Caco-2 (cell line): ENCODE measurements at places on chromosomes 11 and 22. TPM values are rescaled to one million over a fixed set of nuclear protein-coding genes. Genes with fewer than 3 reads are reported as not detected.

EPS8L2 gene
- 203 and 224 TPM in 2 replicates for total RNA-seq

MOGAT2 gene
- 0.39 and 0.56 TPM in 2 replicates for total RNA-seq

DNA sequence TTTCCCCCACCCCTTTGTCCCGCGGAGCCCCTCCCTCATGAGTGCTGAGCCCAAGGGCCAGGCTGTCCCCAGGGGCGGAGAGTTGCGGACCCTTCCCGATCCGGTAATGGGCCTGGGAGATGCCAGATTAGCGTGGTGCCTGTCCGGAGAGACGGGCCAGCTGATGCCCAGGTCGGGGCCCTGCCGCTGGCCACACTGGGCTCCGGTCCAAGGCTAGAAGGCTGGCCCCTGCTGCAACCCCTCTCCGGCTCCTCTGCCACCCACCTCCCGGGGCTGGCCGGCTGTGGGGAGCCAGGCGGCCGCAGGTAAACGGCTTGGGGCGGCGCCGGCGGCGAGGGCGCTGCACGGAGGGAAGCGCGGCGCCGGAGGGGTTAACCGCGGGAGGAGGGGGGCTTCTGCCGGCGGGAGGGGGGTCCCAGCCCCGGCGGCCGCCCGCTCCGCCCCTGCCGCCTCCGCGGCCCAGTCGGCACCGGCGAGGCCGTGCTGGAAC is at the start of gene KCNK4:
Gene KCNK4 (plus strand): TSS at position 41 of the 490 bp plus-strand sequence. CDS start 1,717 bp downstream, outside the sequence.
- no peak within 1 kb of the TSS for H3K27ac ChIP-seq
- H3K36me3 ChIP-seq, result no peaks in the 10 kb centered on the region
- peak within 1 kb of the TSS; percentile 26 for H3K4me3 ChIP-seq
- peaks cover 8% of the 10 kb centered on the region for H3K4me1 ChIP-seq
- peaks cover 2% of the 10 kb centered on the region; the same call in 1 of the 2 replicates for H3K27me3 ChIP-seq
- no peak for DNase-seq

DNA sequence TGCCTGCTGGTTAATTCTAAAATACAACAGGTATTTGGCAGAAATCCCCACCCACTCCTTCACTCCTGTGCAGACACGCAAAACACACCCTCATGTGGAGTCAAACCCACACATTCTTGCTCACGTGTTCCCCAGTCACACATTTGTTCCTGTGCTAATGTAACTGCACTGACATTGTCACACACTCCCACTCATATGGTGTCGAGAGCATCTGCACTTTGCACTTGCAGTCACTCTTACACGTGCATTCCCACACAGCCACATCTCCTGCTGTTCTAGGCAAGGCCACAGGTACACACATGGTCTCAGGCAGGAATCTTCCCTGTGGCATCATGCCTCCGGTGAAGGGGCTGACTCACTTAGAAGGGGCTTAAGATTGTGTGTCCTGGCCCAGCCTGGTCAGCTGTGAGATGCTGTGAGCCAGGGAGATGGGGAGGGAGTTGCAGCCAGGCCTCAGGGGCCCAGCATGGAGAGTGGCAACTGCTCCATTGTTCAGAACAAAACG is 395.0 kb downstream of the TENM4 start:
- no peaks in the 10 kb centered on the region for H3K4me1 ChIP-seq
- H3K27me3 ChIP-seq, result no peaks in the 10 kb centered on the region
- no peak overlapping the region for H3K27ac ChIP-seq
- H3K36me3 ChIP-seq, result no peaks in the 10 kb centered on the region
- H3K4me3 ChIP-seq, result no peak overlapping the region

DNA sequence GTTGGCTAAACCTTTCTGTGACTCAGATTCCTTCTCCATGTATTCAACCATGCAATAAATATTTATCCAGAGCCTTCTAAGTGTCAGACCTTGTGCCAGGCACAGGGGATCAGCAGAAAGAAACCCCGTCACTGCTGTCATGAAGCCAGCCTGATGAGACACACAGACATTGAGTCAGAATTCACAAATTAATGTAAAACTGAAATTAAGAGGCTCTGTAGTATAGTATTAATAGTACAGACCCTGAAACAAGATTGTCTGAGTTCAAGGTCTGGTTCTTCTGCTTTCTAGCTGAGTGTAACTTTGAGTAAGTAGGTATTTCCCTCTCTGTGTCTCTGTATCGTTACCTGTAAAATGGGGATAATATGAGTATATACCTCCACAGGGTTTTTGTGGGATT is 46.9 kb downstream of the ME3 start:
- H3K4me3 ChIP-seq, result no peak overlapping the region
- no peaks in the 10 kb centered on the region for H3K27me3 ChIP-seq
- H3K36me3 ChIP-seq, result no peaks in the 10 kb centered on the region
- DNase-seq, result no peak
- H3K4me1 ChIP-seq, result peaks cover 40% of the 10 kb centered on the region

DNA sequence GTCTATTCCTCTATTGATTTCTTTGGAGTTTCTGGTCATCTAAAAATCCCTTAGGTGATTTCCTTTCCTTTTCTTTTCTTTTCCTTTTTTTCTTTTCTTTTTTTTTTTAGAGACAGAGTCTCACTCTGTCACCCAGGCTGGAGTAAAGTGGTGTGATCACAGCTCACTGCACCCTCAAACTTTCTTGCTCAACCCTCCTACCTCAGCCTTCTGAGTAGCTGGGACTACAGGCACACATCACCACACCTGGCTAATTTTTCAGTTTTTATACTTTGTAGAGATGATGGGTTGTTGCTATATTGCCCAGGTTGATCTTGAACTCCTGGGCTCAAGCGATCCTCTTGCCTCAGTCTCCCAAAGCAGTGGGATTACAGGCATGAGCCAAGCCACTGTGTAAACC is 1.9 kb upstream of the C11orf52 start:
- no peak overlapping the region for H3K4me3 ChIP-seq
- H3K4me1 ChIP-seq, result peaks cover 17% of the 10 kb centered on the region
- peak overlapping the region; percentile 6 for H3K27ac ChIP-seq
- DNase-seq, result no peak

TSSK2 gene
- total RNA-seq, result not detected in 2 replicates

DNA sequence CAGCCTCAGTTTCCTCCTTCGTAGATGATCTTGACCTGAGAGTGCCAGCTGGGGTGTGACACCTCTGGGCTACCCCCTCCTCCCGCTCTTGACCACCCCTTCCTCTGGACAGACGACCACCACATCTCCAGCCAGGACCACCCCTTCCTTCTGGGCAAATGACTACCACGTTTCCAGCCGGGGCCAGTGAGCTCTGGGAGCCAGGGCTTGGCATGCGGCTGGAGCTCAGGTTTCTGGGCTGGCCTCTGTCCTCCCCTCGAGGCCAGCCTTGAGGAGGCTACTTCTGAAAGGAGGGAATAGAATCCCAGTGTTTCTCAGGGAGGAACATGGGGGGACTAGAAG is 120.9 kb downstream of the KCNQ1OT1 start:
- H3K36me3 ChIP-seq, result no peaks in the 10 kb centered on the region
- H3K27me3 ChIP-seq, result no peaks in the 10 kb centered on the region
- H3K4me3 ChIP-seq, result no peak overlapping the region
- no peak for DNase-seq
- peaks cover 10% of the 10 kb centered on the region; the same call in 1 of the 2 replicates for H3K4me1 ChIP-seq
- H3K27ac ChIP-seq, result no peak overlapping the region

TTLL12 gene
- total RNA-seq, result 46.4 and 52.5 TPM in 2 replicates

CDON gene
- 5.7 and 6.8 TPM in 2 replicates for total RNA-seq

TEX12 gene
- total RNA-seq, result not detected in 2 replicates

UEVLD gene
- 15.9 and 19.2 TPM in 2 replicates for total RNA-seq

GRCh38 chr11:127109796-127110480 is 109.4 kb upstream of the KIRREL3 start:
- H3K27me3 ChIP-seq, result no peaks in the 10 kb centered on the region
- no peak for DNase-seq
- no peak overlapping the region for H3K4me3 ChIP-seq

OR2AG1 gene
- not detected in 2 replicates for total RNA-seq

GRCh38 chr22:39349506-39349966 is 255 bp upstream of the SYNGR1 start:
- H3K36me3 ChIP-seq, result no peaks in the 10 kb centered on the region; the same call in 1 of the 2 replicates
- peak overlapping the region; percentile 48 for H3K27ac ChIP-seq
- DNase-seq, result peak; percentile 67
- H3K27me3 ChIP-seq, result no peaks in the 10 kb centered on the region
- peaks cover under 1% of the 10 kb centered on the region for H3K4me1 ChIP-seq

DNA sequence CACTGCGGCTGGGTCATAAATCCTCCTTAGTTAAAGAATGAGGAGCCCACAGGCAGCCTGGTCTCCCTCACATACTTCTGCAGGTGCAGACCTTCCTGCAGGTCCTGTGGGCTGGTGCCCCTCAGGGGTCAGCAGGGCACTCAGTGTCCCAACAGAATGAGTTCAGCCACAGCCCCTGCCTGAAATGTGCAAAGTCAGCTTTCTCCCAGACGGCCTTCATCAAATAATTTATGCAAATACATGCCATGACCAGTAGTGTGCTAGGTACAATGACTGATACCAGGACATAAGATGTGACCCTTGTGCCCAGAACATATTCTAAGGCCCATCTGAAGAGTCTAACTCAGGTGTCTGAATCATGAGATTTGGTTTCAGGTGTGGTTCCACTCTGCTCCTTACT is 703.4 kb downstream of the TBC1D22A start:
- H3K4me3 ChIP-seq, result no peak overlapping the region
- no peaks in the 10 kb centered on the region for H3K36me3 ChIP-seq
- no peak overlapping the region for H3K27ac ChIP-seq
- H3K27me3 ChIP-seq, result no peaks in the 10 kb centered on the region

- no peak for DNase-seq
- H3K36me3 ChIP-seq, result no peaks in the 10 kb centered on the region
- H3K27me3 ChIP-seq, result no peaks in the 10 kb centered on the region
- H3K4me1 ChIP-seq, result peaks cover 22% of the 10 kb centered on the region
Measured at GRCh38 chr11:3147626-3148025, 17.5 kb downstream of the OSBPL5 start.

DNA sequence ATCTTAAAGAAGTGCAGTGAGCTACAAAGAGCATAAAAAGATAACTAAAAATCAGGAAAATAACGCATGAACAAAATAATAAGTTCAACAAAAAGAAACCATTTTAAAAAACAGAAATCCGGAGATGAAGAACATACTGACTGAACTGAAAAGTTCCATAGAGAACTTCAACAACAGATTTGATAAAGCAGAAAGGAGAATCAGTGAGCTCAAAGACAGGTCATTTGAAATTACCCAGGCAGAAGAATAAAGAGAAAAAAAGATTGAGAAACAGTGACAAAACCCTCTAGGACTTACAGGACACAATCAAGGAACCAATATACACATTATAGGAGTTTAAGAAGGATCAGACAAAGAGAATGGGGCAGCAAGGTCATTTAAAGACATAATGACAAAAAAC is 334.3 kb downstream of the NTM start:
- no peaks in the 10 kb centered on the region for H3K27me3 ChIP-seq
- no peak overlapping the region for H3K4me3 ChIP-seq
- no peak for DNase-seq
- no peaks in the 10 kb centered on the region for H3K36me3 ChIP-seq

DNA sequence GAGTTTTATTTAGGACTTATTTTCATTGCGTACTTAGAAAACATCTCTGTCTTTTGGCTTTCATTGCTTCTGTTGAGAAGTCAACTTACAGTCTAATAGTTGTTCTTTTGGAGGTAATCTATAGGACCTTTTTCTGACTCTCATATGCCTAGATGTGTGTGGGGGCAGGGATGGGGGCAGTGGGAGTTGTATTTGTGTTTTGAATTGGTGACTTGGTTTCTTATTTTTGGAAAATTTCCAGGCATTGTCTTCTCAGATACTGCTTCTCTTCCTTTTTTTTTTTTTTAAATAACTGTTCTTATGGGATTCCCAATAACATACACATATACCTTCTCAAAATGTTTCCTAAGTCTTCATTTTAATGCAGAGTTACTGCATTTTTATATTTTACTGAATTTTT is 58.0 kb downstream of the FAR1 start:
- H3K4me1 ChIP-seq, result no peaks in the 10 kb centered on the region
- DNase-seq, result no peak
- H3K27ac ChIP-seq, result no peak overlapping the region
- H3K27me3 ChIP-seq, result no peaks in the 10 kb centered on the region
- no peak overlapping the region for H3K4me3 ChIP-seq
- 0 out of 2 replicates have a peak, but pooled peaks cover 2% of the 10 kb centered on the region for H3K36me3 ChIP-seq

TMEM25 gene
- 53.8 and 63.1 TPM in 2 replicates for total RNA-seq

- H3K27ac ChIP-seq, result no peak overlapping the region
- no peaks in the 10 kb centered on the region for H3K4me1 ChIP-seq
- no peaks in the 10 kb centered on the region for H3K36me3 ChIP-seq
- no peak overlapping the region for H3K4me3 ChIP-seq
- peaks cover 1% of the 10 kb centered on the region for H3K27me3 ChIP-seq
Measured at GRCh38 chr11:114959953-114960505, 281.7 kb downstream of the NXPE2 start.

- H3K4me3 ChIP-seq, result 0 out of 2 replicates have a peak overlapping the region, but pooled peaks have one; percentile 1
- H3K27ac ChIP-seq, result peak overlapping the region; percentile 56
- H3K4me1 ChIP-seq, result peaks cover 76% of the 10 kb centered on the region
- peak; percentile 72 for DNase-seq
- H3K36me3 ChIP-seq, result peaks cover 1% of the 10 kb centered on the region; the same call in 1 of the 2 replicates
Measured at GRCh38 chr22:29382580-29383302, 5.6 kb downstream of the AP1B1 start.

DNA sequence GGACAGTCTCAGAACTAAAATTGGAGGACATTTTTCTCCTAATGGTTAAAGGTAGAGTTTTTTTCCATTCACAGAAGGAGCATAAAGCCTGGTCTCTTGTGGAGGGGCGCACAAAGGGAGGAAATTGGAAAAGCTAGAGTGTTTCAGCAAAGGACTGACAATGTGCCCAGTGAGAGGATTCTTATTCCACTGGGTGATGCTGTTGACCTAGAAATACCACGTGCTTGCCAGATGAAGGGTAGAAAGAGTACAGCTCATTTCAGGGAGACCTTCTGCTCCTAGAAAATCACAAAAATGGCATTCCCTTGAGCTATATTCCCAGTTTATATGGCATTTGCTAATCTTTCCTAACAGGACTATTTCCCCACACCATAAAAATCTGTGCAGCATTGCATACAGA is 21.1 kb downstream of the MS4A6E start:
- no peaks in the 10 kb centered on the region for H3K36me3 ChIP-seq
- no peak for DNase-seq
- H3K27ac ChIP-seq, result no peak overlapping the region
- H3K4me3 ChIP-seq, result no peak overlapping the region

- no peak overlapping the region for H3K27ac ChIP-seq
- H3K4me1 ChIP-seq, result no peaks in the 10 kb centered on the region
- no peaks in the 10 kb centered on the region for H3K36me3 ChIP-seq
Measured at GRCh38 chr11:132452616-132453015, 1079.7 kb downstream of the OPCML start.

DNA sequence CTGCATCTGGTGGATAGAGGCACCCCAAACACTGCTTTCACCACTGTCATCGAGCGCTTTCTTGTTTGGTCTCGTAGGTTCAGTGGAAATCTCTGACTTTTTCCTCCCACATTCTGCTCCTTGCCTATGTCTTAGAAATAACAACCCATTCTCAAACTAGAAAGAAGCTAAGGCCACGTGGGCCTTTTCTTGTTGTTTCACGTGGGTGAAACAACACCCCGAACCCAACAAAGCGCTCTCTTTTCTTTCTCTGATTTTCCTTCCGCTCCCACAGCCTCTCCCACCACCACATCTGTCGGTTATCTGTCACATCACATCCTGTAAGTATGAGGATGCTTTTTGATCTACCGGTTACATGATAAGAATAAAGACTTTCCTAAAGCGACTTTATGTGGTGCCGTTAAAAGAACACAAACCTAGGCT is 77.1 kb downstream of the LINC01488 start:
- DNase-seq, result no peak
- H3K36me3 ChIP-seq, result no peaks in the 10 kb centered on the region
- H3K4me1 ChIP-seq, result no peaks in the 10 kb centered on the region
- no peak overlapping the region for H3K27ac ChIP-seq
- no peaks in the 10 kb centered on the region for H3K27me3 ChIP-seq
